ENCODE measurements at places on chromosomes 5 and 9. TPM values are rescaled to one million over a fixed set of nuclear protein-coding genes. Genes with fewer than 3 reads are reported as not detected.
A peak's percentile ranks its signal among the peaks of the same experiment; 100 is the strongest.

DNA sequence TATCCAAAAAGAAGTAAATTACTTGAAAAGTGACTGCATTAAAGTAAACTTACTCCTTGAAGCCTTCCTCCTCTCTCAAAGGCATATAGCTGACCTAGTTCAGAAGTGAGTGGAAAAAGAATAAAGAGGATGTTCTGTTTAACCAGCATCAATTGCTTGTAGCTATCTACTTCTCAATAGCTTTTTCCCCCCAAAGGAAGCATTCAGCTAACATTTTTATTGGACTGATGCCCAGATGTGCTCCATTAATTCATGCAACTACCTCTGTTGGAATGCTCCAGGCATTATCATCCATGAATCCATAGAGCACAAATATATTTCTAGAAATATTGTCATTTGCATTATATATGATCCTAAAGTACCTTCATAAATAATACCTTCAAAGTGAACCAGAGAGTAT, 132.8 kb downstream of the RASEF start:
- H3K27me3 ChIP-seq, result no peaks in the 10 kb centered on the region
- no peaks in the 10 kb centered on the region for H3K4me1 ChIP-seq
- H3K4me3 ChIP-seq, result no peak overlapping the region
- no peaks in the 10 kb centered on the region for H3K36me3 ChIP-seq
- DNase-seq, result no peak

Gene OTULINL
- 7.0 TPM for total RNA-seq

- DNase-seq, result no peak
- H3K4me3 ChIP-seq, result no peak overlapping the region
- H3K36me3 ChIP-seq, result peaks cover 7% of the 10 kb centered on the region
- no peak overlapping the region for H3K27ac ChIP-seq
Observed at GRCh38 chr5:175837171-175837699, 34.1 kb upstream of the CPLX2 start.

DNA sequence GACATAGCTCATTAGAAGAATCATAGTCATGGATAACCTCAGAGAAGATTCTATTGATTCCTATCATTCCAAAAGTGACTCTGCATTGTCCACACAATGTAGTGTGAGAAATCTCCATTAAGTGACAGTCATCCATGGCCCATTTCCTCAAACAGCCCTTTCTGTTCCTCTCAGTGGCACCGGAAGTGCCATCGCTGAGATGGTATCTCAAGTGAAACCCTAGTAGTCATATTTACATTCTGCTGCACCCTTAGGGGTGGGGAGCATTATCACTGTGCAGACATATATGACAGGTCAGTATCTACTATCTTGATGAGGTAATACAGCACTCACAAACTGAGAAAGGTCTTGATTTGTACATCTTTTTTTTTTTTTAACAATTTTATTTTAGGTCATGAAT, 55.4 kb upstream of the MIER3 start:
- peaks cover 2% of the 10 kb centered on the region for H3K4me1 ChIP-seq
- no peaks in the 10 kb centered on the region for H3K36me3 ChIP-seq
- H3K27me3 ChIP-seq, result no peaks in the 10 kb centered on the region
- H3K4me3 ChIP-seq, result no peak overlapping the region
- H3K27ac ChIP-seq, result no peak overlapping the region

DNA sequence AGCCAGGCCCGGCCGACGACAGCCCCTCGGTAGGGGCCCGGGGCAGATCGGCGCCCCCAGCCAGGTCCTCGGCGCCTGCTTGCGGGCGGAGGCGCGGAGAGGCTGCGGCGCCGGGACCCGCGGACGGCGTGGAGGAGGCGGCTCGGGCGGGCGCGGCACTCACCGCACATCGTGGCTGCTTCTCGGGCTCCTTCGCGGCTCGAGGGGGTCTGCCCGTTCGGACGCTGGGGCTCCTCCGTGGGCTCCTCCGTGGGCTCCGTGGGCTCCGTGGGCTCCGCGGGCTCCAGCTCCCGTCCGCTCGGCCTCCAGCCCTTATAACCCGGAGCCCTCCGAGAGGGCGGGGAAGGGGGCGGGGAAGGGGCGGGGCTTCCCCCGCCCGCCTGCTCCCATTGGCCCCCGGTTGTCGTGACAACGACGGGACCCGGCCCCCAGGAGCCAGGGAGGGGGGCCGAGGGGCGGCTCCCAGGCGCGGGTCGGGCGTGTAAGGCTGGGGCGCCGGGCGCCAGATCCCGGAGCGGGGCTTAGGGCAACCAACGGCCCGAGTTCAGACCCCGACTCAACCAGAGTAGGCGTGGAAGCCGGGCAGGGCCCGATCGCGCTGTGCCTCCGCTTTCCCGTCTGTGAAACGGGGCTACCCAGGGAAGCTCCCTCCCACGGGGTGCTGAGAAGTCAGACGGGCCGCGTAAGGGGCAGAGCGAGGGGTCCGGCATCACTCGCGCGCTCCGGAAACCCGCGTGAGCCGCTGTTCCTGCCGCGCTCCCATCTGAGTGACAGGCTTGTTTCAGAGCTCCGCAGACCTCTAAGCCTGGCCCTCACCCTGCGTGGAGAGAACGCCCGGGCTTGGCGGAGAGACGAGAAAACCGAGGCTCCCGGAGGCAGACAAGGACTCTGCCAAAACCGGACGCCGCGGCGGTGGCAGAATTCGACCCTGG, at the start of gene GFPT2:
GFPT2 (minus strand) TSS at position 289 of the 932 bp plus-strand sequence; CDS start at position 170, 119 bp downstream.
- peaks cover 8% of the 10 kb centered on the region for H3K4me1 ChIP-seq
- DNase-seq, result peak; percentile 89
- peaks cover 14% of the 10 kb centered on the region for H3K36me3 ChIP-seq
- no peak within 1 kb of the TSS for H3K27ac ChIP-seq
- H3K4me3 ChIP-seq, result peak within 1 kb of the TSS; percentile 82
- peaks cover 6% of the 10 kb centered on the region for H3K27me3 ChIP-seq

GRCh38 chr9:3856592-3856991, 330.8 kb upstream of the RFX3 start:
- no peaks in the 10 kb centered on the region for H3K4me1 ChIP-seq
- no peak for DNase-seq
- H3K27me3 ChIP-seq, result no peaks in the 10 kb centered on the region
- no peaks in the 10 kb centered on the region for H3K36me3 ChIP-seq
- H3K4me3 ChIP-seq, result no peak overlapping the region

DNA sequence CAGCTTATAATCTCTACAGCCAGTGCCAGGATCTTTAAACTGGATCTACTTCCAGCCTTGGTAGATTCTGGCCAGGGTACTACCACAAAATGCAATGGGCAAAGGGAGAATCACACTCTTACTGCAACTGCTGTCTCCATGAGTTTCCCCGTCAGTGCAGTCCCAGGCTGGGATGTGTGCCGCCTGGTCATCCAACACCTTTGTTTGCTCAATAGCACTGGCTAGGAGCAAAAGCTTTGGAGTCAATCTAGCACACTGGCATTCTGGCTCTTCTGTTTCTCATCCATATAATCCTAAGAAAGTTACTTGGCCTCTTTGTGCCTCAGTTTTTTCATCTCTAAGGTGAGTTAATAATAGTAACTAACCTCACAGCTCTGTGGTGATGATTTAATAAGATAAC, 96.9 kb downstream of the FBN2 start:
- peaks cover 7% of the 10 kb centered on the region for H3K36me3 ChIP-seq
- no peak overlapping the region for H3K4me3 ChIP-seq
- H3K4me1 ChIP-seq, result no peaks in the 10 kb centered on the region
- no peaks in the 10 kb centered on the region for H3K27me3 ChIP-seq

DNA sequence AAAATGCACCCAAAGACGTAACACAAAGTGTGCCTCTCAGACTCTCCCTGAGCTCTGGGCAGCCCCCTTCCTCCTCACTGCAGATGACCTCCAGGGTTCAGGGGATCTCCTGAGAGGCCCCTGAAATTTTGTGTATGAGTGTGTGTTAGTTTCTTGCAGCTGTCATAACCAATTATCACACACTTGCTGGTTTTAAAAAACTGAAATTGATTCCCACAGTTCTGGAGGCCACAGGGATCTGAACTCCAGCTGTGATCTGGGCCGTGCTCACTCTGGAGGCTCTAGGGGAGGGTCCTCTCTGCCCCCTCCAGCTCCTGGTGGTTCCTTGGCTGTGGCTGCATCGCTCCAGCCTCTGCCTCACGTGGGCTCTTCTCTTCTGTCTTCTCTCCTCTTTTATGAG, 58.8 kb downstream of the OLFM1 start:
- peaks cover 2% of the 10 kb centered on the region for H3K36me3 ChIP-seq
- H3K4me1 ChIP-seq, result no peaks in the 10 kb centered on the region
- no peaks in the 10 kb centered on the region for H3K27me3 ChIP-seq
- H3K27ac ChIP-seq, result no peak overlapping the region
- no peak overlapping the region for H3K4me3 ChIP-seq

Gene PPP2R2B
- total RNA-seq, result 15.2 TPM

DNA sequence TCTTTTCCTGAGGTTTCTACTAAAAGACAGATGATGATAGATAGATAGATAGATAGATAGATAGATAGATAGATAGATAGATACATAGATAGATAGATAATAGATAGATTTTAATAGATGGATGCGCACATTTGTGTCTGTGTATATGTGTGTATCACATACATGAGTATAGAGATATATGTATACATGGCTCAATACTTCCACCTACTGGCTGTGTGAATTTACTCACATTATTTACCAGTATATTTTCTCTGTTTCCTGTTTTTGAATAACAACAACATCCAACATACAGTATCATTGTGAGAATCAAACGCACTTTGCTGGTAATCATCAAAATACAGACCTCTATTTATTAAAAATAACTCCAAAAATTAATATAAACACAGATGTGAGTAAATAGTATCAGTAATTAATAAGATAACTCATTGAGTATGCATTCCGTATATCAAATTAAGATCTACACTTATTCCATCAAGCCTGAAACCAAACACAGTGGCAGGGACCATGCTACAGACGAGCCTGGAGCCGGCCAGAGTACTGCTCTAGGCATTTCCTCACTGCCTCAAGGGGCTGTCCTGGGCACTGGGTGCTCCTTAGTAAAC, 338.0 kb downstream of the SEMA5A start:
- no peaks in the 10 kb centered on the region for H3K36me3 ChIP-seq
- DNase-seq, result no peak
- H3K4me1 ChIP-seq, result no peaks in the 10 kb centered on the region
- no peak overlapping the region for H3K4me3 ChIP-seq
- no peak overlapping the region for H3K27ac ChIP-seq
- H3K27me3 ChIP-seq, result no peaks in the 10 kb centered on the region

- no peaks in the 10 kb centered on the region for H3K4me1 ChIP-seq
- H3K27me3 ChIP-seq, result no peaks in the 10 kb centered on the region
- DNase-seq, result no peak
Observed at GRCh38 chr9:130034570-130034969, 8.4 kb downstream of the FNBP1 start.

GRCh38 chr5:177230660-177231059, 72.9 kb downstream of the RAB24 start:
- H3K27ac ChIP-seq, result no peak overlapping the region
- H3K36me3 ChIP-seq, result peaks cover 44% of the 10 kb centered on the region
- H3K4me3 ChIP-seq, result no peak overlapping the region
- no peaks in the 10 kb centered on the region for H3K4me1 ChIP-seq
- H3K27me3 ChIP-seq, result no peaks in the 10 kb centered on the region

GRCh38 chr5:127056896-127057295, 16.4 kb downstream of the C5orf63 start:
- DNase-seq, result no peak
- no peak overlapping the region for H3K4me3 ChIP-seq
- peaks cover 7% of the 10 kb centered on the region for H3K36me3 ChIP-seq
- no peaks in the 10 kb centered on the region for H3K4me1 ChIP-seq

Gene PCDHB15
- 7.0 TPM for total RNA-seq

DNA sequence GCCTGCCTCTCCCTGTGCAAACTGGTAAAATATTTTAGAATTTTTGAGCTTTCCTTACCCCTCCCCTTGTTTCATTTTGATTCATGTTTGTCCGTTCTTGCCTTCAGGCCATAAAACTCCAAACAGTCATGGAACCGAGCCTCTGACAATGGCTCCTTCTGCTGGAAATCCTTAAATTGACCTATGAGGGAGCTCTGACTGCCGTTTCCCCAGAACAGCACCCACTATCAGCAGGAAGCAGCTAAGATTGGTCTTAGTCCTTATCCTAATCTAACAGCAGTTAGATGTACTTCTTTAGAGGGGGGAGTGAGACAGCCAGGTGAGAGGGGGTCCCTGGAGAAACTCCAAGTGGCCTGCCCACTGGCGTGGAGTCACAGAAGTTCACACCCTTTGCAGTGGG, 106.7 kb downstream of the FAM174A start:
- H3K27ac ChIP-seq, result no peak overlapping the region
- H3K4me1 ChIP-seq, result peaks cover 7% of the 10 kb centered on the region
- no peak for DNase-seq
- no peak overlapping the region for H3K4me3 ChIP-seq

Gene DIMT1
- 35.5 TPM for total RNA-seq

DNA sequence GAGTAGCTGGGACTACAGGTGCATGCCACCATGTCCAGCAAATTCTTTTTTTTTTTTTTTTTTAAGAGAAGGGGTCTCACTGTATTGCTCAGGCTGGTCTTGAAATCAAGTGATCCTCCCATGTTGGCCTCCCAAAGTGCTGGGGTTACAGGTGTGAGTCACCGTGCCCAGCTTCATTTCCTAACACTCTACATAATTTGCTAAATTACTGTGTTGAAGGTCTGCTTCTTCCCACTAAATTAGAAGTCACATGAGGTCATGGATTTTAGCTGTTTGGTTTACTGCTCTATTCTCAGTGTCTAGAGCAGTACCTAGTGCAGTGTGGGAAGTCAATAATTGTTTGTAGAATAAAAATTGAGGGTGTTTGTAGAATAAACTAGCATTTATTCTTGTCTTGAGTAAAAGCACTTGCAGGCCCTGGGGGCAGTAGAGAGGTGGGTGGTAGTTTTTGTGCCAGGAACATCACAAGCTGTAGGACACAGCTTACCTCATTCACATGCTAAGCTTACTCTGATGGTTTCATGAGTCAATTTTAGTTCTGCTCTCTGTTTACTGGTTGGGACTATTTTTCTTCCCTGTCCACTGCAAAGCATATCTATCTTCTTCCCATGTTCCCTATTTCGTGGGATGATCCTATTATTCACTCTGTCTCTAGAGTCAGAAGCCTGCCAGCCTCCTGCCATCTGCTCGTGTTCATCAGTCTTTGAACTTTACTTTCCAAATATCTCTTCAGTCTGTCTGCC, 7.0 kb downstream of the TEX48 start:
- H3K4me3 ChIP-seq, result no peak overlapping the region
- no peak overlapping the region for H3K27ac ChIP-seq

- H3K27me3 ChIP-seq, result no peaks in the 10 kb centered on the region
- peaks cover 3% of the 10 kb centered on the region for H3K36me3 ChIP-seq
- H3K27ac ChIP-seq, result no peak overlapping the region
- DNase-seq, result no peak
- H3K4me3 ChIP-seq, result no peak overlapping the region
Observed at GRCh38 chr5:121171834-121172233, 679.8 kb upstream of the FTMT start.

- H3K4me1 ChIP-seq, result no peaks in the 10 kb centered on the region
- peaks cover 24% of the 10 kb centered on the region for H3K27me3 ChIP-seq
- no peaks in the 10 kb centered on the region for H3K36me3 ChIP-seq
- DNase-seq, result peak; percentile 37
- H3K4me3 ChIP-seq, result no peak overlapping the region
Observed at GRCh38 chr5:51500-51823, 40.5 kb upstream of the PLEKHG4B start.

Gene PCDHGB1
- total RNA-seq, result 5.2 TPM

Gene CCDC192
- not detected for total RNA-seq

- H3K36me3 ChIP-seq, result peaks cover 77% of the 10 kb centered on the region
- H3K27me3 ChIP-seq, result no peaks in the 10 kb centered on the region
- DNase-seq, result no peak
- no peak overlapping the region for H3K4me3 ChIP-seq
Observed at GRCh38 chr9:36597412-36598178, 24.9 kb downstream of the MELK start.

Gene FBP1
- 1.9 TPM for total RNA-seq

- no peak overlapping the region for H3K27ac ChIP-seq
- no peaks in the 10 kb centered on the region for H3K27me3 ChIP-seq
- H3K4me1 ChIP-seq, result no peaks in the 10 kb centered on the region
- DNase-seq, result no peak
Observed at GRCh38 chr5:968881-969280, 39.7 kb upstream of the NKD2 start.
